ENCODE measurements at places on chromosomes 3 and 15.

GRCh38 chr3:159196359-159196758 is 394.5 kb downstream of the MFSD1 start:
- peak; percentile 17 for DNase-seq

DNA sequence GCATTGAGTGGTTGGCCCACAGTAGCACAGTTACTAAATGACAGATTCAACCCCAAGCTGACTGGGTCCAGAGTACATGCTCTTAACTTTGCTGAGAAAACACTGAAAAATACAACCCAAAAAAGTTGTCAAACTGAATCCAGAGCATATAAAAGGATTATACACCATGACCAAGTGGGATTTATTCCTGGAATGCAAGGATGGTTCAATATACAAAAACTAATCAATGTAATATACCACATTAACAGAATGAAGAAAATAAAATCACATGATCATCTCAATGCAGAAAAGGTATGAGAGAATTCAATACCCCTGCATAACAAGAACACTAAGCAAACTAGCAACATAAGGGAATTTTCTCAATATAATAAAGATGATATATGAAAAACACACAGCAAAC is 98.5 kb downstream of the STAG1 start:
- DNase-seq, result no peak

DNA sequence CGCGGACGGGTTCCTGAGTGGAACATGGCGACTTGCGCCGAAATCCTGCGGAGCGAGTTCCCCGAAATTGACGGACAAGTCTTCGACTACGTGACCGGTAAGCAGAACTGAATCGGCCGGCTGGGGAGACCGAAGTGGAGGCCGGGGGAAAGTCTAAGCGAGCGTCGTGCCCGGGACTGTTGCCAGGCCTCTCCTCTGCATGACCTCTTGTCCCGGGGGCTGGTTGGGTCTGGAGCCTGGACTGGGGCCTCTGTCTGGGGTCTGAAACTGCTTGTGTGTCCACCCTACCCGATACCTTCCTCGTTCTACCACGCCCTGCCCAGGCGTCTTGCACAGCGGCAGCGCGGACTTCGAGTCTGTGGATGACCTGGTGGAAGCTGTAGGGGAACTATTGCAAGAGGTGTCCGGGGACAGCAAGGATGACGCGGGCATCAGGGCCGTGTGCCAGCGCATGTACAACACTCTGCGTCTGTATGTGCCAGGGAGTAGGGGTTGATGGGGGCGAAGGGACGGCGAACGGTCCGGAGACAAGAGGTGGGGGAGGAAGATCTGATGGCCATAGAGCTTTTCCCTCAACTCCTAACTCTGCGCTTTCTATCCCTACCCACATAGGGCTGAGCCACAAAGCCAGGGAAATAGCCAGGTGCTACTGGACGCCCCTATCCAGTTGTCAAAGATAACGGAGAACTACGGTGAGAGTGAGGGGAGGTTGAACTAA is at the start of gene ABCF3:
Gene ABCF3 (plus strand): TSS at position 16 of the 718 bp plus-strand sequence. CDS start 9 bp downstream, at position 25.
- DNase-seq, result peak; percentile 20

DNA sequence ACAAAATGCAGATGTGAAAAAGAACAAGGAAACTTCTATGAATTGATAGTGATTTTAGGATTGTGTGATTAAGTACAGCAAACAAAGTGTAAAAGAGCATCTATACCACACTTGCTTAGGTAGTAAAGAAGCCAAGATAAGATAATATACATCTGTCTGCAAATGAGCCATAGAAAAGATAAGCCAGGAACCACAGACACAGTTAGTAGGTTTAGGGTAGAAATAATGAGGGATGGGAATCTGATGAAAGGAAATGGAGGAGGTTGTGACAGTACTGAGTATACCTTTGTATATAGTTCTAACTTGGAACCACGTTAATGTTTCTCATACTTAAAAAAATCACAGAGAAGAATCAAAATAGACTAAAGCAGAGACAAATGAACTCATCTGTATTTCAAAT is 54.0 kb downstream of the TCF12 start:
- DNase-seq, result no peak

GRCh38 chr3:135844386-135844785 is 121.1 kb upstream of the PPP2R3A start:
- no peak for DNase-seq

DNA sequence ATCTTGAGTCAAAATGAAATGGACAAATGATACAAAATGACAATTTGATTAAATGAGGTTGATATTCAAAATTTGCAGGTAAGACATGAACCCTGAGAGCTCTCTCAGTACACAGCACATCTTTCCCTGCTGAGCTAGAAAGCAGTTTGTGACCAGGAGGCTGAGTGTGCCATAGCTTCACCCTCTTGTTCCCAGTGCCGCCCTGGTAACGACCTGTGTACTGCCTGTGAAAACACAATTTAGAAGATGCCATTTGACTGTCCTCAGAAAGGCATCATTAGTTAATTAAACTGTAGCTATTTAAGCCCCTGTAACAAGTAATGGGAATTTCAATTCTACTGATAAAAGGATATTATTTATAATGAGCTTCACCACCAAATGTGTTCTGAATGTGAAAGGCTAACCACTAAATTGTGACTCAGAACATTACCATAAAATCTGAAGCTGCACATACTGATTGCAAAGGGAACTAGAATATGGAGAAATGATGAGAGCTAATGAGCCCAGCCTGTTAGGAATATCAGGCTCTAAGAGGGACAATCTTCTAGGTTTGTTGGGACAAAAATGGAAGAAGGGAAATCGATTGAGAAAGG is 212.9 kb upstream of the ARPP21 start:
- DNase-seq, result no peak

- no peak for DNase-seq
Measured at GRCh38 chr15:71634820-71635560, 175.4 kb upstream of the NR2E3 start.

GRCh38 chr3:192875971-192876565 is 41.6 kb downstream of the MB21D2 start:
- DNase-seq, result no peak

- DNase-seq, result no peak
Measured at GRCh38 chr15:57312318-57313133, 63.8 kb upstream of the CGNL1 start.

Data from skeletal muscle cell (primary cell).